GM23248 (cell line): ENCODE measurements at places on chromosomes 1 and 21.

DNA sequence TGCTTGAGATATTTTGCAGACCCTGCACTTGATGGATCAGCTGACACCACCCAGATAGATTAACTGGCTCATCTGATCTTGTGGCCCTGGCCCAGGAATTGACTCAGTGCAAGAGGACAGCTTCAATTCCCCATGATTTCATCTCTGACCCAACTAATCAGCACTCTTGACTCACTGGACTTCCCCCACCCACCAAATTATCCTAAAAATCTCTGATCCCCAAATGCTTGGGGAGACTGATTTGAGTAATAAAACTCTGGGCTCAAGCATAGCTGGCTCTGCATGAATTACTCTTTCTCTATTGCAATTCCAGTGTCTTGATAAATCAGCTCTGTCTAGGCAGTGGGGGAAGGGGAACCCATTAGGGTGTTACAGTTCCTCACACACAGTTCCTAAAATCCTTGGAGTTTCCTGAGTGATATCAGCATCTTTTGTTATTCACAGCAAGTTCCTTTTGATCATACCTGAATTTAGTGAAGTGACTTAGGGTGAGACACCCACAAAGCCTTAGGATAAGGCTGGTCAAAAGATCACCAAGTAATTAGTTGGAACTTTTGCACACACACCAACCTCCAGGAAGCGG is 104.2 kb downstream of the COP1 start:
- DNase-seq, result peak; percentile 25

- no peak for DNase-seq
These were observed at the start of gene KLF18 for GRCh38 chr1:44141531-44141930. Gene KLF18 (minus strand): TSS chr1:44141631. CDS start chr1:44141631, 0 bp downstream.

DNA sequence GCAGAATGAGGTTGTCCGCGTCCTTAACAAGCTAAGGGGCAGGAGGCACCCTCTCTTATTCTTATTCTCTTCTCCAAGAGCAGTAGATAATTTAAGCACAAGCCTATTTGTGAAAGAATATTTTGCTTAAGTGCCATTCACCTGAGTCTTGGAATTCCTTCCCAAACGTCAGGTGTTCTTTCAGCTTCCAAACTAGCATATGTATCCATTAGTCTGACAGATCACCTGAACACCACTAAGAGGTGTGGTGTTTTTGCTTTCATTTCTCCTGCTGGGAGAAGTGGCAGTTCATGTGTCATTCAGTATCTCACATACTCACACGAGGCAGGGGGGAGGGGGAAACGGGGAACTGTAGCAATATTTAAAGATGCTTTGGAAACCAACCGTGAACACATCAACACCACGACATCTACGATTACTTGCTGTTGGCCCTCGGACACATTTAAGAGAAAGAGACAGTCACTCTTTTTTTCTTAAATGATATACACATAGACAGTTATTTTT is 45.5 kb upstream of the RBM15 start:
- no peak for DNase-seq

DNA sequence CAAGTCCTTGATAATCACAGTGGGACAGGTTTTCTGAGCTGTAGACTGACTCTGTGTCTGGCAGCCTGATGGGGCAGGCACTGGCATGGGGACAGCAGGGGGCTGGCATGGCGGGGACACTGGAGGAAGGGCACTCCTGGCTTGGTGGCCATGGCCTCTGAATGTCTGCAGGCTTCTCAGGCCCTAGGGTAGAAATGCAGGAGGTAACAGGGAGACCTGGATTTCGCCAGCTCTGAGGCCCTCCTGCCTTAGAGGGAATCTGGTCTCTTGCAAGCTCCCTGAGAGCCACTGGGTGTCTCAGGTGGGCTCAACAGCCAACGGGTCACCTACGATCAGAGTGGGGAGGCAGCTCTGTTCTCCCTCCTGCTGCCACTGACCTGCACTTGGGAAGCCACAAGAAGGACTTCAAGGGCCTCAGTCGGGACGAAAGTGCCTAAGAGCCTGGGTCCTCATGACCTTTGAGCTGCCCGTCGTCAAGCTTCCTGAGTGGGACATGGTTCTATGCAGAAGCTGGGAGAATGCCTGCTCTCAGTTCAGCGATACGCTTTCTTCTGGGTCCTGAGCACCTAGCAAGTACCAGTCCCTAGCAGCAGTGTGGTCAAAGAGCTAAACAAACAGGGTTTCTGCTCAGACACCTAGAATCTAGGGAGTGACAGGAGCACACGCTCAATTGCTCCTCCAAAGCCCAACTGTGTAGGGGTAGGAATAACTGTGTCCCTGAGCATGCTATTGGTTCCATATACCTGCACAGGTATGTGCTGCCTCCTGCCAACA is 569.0 kb downstream of the PTPRU start:
- DNase-seq, result no peak
